ENCODE measurements at places on chromosomes 3 and 15. TPM values are rescaled to one million over a fixed set of nuclear protein-coding genes. Genes with fewer than 3 reads are reported as not detected.

GRCh38 chr3:155995525-155996370 lies 124.6 kb upstream of the KCNAB1 start:
- H3K27ac ChIP-seq = no peak overlapping the region
- no peak overlapping the region for H3K4me3 ChIP-seq
- H3K36me3 ChIP-seq = no peaks in the 10 kb centered on the region
- no peaks in the 10 kb centered on the region for H3K4me1 ChIP-seq
- H3K27me3 ChIP-seq = no peaks in the 10 kb centered on the region

GRCh38 chr3:195881276-195881988 lies 26.9 kb downstream of the TNK2 start:
- no peak overlapping the region for H3K4me3 ChIP-seq
- H3K4me1 ChIP-seq = peaks cover 23% of the 10 kb centered on the region
- H3K27ac ChIP-seq = no peak overlapping the region

DNA sequence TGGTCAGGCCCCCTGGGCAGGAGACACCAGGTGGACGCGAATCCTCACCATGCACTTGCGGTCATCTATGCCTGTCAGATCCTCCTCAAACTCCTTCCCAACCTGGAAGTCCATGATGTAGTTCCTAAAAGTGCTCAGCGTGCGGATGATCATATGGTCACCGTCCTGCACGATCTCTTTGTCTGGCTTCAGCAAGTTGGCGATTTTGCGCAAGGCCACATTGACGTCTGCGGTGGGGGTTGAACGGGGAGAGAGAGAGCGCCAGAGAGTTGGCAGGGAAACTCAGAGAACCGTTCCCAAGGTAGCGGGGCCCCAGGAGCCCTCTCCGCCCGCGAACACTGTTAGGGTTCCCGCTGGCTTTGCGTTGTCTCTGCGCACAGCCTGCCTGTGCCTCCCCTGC lies 809 bp downstream of the RBP1 start:
- H3K4me3 ChIP-seq = peak overlapping the region; percentile 34
- peaks cover 18% of the 10 kb centered on the region for H3K27me3 ChIP-seq
- no peaks in the 10 kb centered on the region for H3K4me1 ChIP-seq
- H3K27ac ChIP-seq = peak overlapping the region; percentile 57

GRCh38 chr3:161449785-161450184 lies 46.8 kb upstream of the OTOL1 start:
- H3K36me3 ChIP-seq = no peaks in the 10 kb centered on the region
- no peak overlapping the region for H3K4me3 ChIP-seq
- no peaks in the 10 kb centered on the region for H3K4me1 ChIP-seq
- no peak for DNase-seq
- H3K27me3 ChIP-seq = no peaks in the 10 kb centered on the region

DNA sequence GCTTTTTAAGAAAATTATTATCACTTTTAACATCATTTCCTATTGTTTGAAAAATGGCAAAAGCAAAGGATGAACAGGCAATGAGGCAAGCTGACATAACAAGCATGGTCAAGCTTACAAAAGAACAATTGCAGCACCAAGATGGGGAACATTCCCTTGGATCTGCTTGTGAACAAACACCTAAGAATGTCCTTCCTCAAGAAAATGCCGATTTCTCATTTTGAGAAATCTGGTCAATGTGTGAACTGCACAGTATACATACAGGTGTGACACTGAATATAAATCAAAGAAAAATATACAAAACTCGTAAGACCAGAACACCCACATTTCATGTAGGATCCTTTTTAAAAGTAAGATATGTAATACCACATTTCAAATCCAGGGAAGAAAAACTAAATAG lies 58.9 kb downstream of the LRRFIP2 start:
- no peak overlapping the region for H3K4me3 ChIP-seq
- no peak for DNase-seq
- no peaks in the 10 kb centered on the region for H3K36me3 ChIP-seq
- peaks cover 7% of the 10 kb centered on the region for H3K4me1 ChIP-seq
- H3K27ac ChIP-seq = no peak overlapping the region

DNA sequence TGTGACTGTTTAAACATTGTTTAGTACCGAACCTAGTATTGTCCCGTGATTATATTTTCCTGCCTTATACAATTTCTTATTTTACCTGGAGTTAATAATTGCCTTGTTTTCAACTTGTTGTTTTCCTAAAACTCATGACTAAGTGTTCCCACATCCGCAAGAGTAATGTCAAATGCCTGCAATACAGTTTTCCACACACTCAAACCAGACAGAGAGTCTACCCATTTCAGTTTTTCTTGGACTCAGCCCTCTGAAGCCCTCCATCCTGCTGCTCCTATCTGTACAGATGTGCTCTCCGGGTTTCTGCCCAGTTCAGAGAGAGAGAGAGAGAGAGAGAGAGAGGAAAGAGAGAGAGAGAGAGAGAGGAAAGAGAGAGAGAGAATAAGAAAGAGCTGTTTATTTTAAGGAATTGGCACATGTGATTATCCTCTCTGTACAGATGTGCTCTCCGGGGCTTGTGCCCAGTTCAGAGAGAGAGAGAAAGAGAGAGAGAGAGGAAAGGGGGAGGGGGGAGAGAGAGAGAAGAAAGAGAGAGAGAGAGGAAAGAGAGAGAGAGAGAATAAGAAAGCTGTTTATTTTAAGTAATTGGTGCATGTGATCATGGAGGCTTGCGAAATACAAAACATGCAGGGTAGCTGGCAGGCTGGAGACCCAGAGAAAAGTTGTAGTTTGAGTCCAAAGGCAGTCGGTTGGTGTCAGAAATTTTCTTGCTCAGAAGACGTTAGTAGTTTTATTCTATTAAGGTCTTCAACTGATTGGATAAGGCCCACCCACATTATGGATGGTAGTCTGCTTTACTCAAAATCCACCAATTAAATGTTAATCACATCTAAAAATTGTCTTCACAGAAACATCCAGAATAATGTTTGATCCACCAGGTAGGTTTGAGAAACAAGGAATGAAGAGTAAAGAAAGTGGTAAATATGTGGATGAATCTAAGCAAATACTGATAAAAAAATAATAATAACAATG lies 104.1 kb upstream of the GOLGA8J start:
- H3K27me3 ChIP-seq = no peaks in the 10 kb centered on the region
- DNase-seq = no peak
- no peaks in the 10 kb centered on the region for H3K4me1 ChIP-seq
- H3K36me3 ChIP-seq = no peaks in the 10 kb centered on the region
- no peak overlapping the region for H3K27ac ChIP-seq

GRCh38 chr3:179768080-179768479 lies 115.2 kb downstream of the USP13 start:
- no peak overlapping the region for H3K4me3 ChIP-seq
- peaks cover 15% of the 10 kb centered on the region for H3K4me1 ChIP-seq
- no peaks in the 10 kb centered on the region for H3K36me3 ChIP-seq
- no peak overlapping the region for H3K27ac ChIP-seq
- no peaks in the 10 kb centered on the region for H3K27me3 ChIP-seq

- peaks cover 31% of the 10 kb centered on the region for H3K4me1 ChIP-seq
- H3K36me3 ChIP-seq = no peaks in the 10 kb centered on the region
- H3K27ac ChIP-seq = peak overlapping the region; percentile 96
Measured at GRCh38 chr3:30613133-30613825, 6.9 kb downstream of the TGFBR2 start.

DNA sequence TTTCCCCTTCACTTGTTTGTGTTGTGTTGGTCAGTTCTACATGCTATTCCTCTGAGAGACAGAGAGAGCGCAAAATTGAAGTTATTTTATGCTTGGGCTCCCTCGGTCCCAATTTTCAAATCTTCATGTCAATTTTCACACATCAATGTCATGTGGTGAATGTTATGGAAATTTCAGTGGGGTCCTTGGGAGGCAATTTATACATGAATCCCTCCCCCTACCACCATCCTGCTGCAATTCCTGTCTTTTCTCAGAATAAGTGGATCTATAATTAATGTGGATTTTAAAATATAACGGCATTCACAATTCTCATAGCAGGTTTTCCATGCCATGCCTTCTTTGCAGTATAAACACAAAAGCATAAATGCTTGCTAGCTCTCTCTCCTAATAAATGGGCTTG lies 499.9 kb downstream of the MCTP2 start:
- DNase-seq = no peak
- H3K36me3 ChIP-seq = no peaks in the 10 kb centered on the region
- H3K27me3 ChIP-seq = no peaks in the 10 kb centered on the region
- H3K4me1 ChIP-seq = no peaks in the 10 kb centered on the region
- H3K27ac ChIP-seq = no peak overlapping the region

- H3K4me3 ChIP-seq = no peak overlapping the region
- H3K36me3 ChIP-seq = no peaks in the 10 kb centered on the region
- H3K4me1 ChIP-seq = peaks cover 10% of the 10 kb centered on the region
- H3K27ac ChIP-seq = peak overlapping the region; percentile 49
Measured at GRCh38 chr3:126911162-126912026, 71.5 kb upstream of the PLXNA1 start.

GRCh38 chr3:196624067-196624790 lies 15.3 kb upstream of the NRROS start:
- no peaks in the 10 kb centered on the region for H3K27me3 ChIP-seq
- peaks cover 4% of the 10 kb centered on the region for H3K4me1 ChIP-seq
- H3K36me3 ChIP-seq = no peaks in the 10 kb centered on the region

- peak overlapping the region; percentile 92 for H3K27ac ChIP-seq
- peaks cover 20% of the 10 kb centered on the region for H3K4me1 ChIP-seq
- peak; percentile 4 for DNase-seq
- no peaks in the 10 kb centered on the region for H3K27me3 ChIP-seq
- no peak overlapping the region for H3K4me3 ChIP-seq
- H3K36me3 ChIP-seq = no peaks in the 10 kb centered on the region
Measured at GRCh38 chr3:42508562-42508961, 6.1 kb downstream of the VIPR1 start.

- no peaks in the 10 kb centered on the region for H3K4me1 ChIP-seq
- DNase-seq = no peak
- H3K27me3 ChIP-seq = no peaks in the 10 kb centered on the region
- H3K27ac ChIP-seq = no peak overlapping the region
Measured at GRCh38 chr15:33048255-33048654, 146.3 kb downstream of the FMN1 start.

GRCh38 chr3:178494386-178494785 lies 41.9 kb upstream of the KCNMB2 start:
- no peak overlapping the region for H3K27ac ChIP-seq
- no peak overlapping the region for H3K4me3 ChIP-seq
- no peaks in the 10 kb centered on the region for H3K4me1 ChIP-seq
- H3K36me3 ChIP-seq = no peaks in the 10 kb centered on the region
- DNase-seq = no peak
- H3K27me3 ChIP-seq = no peaks in the 10 kb centered on the region

DNA sequence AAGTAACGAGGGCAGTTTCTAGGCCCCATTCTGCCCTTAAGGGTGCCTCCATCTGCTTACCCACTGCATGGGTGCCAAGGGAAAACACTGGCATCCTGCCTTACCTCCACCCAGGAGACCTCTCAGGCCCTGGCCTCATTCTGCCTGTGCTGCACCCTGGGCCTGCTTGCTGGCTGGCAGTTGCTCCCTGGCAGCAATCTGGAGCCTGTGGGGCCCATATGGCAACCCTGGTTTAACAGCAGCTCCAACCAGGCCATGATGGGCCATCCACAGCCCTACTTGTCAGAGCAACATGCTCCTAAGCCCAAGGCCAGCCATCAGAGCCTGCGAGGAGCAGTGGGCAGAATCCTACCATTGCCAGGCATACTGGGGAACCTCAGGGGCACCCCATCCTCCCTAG lies 3.7 kb downstream of the C3orf18 start:
- no peak overlapping the region for H3K27ac ChIP-seq
- H3K4me1 ChIP-seq = peaks cover 14% of the 10 kb centered on the region
- H3K36me3 ChIP-seq = no peaks in the 10 kb centered on the region

DNA sequence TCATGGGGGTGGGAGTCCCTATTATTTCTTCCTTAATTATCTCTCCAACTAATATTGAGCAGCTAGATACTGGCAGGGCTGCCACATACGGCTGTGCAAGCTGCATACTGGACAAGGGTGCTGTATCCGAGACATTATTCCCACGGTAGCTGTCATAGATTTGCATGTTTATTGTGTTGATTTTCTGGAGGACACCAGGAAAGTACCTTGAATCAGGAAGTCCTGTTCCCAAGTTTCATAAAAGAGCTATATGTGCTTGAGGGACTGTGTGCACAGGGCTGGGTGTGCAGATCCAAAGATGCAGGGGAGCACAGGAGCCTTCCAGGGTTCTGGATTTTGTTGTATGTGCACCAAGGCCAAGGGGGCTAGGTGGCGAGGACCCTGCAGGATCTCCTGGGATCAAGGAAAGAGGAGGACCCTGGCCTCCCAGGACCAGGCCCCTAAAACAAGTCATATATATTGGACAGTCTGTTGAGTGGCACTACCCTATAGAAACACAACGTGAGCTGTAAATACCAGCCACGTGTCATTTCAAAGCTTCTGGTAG lies 119.2 kb upstream of the ALDH1A3 start:
- H3K36me3 ChIP-seq = no peaks in the 10 kb centered on the region
- DNase-seq = no peak
- peak overlapping the region; percentile 34 for H3K27ac ChIP-seq

DNA sequence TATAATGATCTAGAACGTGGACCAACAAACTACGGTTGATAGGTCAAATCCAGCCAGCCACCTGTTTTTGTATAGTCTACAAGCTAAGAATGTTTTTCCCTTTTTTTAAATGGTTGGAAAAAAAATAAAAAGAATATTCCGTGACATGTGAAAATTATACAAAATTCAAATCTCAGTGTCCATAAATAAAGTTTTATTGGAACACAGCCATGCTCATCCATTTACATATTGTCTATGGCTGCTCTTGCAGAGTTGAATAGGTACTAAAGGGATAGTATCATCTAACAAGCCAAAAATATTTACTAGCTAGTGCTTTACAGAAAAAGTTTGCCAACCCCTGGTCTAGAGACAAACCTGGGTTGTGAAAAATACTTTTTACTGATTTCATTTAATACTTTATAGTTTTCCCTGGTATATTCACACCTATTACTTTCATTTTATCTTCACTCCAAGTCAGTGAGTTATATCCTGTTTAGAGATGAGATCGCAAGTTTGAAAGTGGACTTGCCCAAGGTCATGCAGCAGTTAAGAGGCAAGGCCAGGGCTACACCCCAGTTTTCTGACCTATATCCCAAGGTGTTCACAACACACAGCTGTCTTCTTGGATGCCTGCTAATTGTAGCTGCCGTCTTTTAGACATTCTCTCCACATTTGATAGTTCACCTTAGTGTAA lies 58.4 kb downstream of the IGF2BP2 start:
- no peak overlapping the region for H3K27ac ChIP-seq
- peaks cover 7% of the 10 kb centered on the region for H3K4me1 ChIP-seq
- no peak overlapping the region for H3K4me3 ChIP-seq
- H3K27me3 ChIP-seq = no peaks in the 10 kb centered on the region
- no peak for DNase-seq

GRCh38 chr3:183502237-183503181 lies 53.0 kb downstream of the KLHL6 start:
- no peaks in the 10 kb centered on the region for H3K36me3 ChIP-seq
- H3K27ac ChIP-seq = no peak overlapping the region
- no peaks in the 10 kb centered on the region for H3K27me3 ChIP-seq
- no peaks in the 10 kb centered on the region for H3K4me1 ChIP-seq

GRCh38 chr15:77160562-77161478 lies 89.9 kb upstream of the TSPAN3 start:
- no peaks in the 10 kb centered on the region for H3K4me1 ChIP-seq
- no peaks in the 10 kb centered on the region for H3K27me3 ChIP-seq
- no peaks in the 10 kb centered on the region for H3K36me3 ChIP-seq
- DNase-seq = peak; percentile 53
- peak overlapping the region; percentile 7 for H3K4me3 ChIP-seq
- H3K27ac ChIP-seq = peak overlapping the region; percentile 79

- no peaks in the 10 kb centered on the region for H3K27me3 ChIP-seq
- no peak overlapping the region for H3K27ac ChIP-seq
- H3K36me3 ChIP-seq = no peaks in the 10 kb centered on the region
- no peak overlapping the region for H3K4me3 ChIP-seq
- H3K4me1 ChIP-seq = peaks cover 9% of the 10 kb centered on the region
Measured at GRCh38 chr3:40873476-40873875, 325.8 kb upstream of the CTNNB1 start.

The FOXB1 gene
- total RNA-seq = not detected

The CKMT1B gene
- total RNA-seq = 134 TPM

The TMC3 gene
- total RNA-seq = not detected

The MYL3 gene
- not detected for total RNA-seq

The PLA1A gene
- 0.95 TPM for total RNA-seq

The EFHB gene
- total RNA-seq = not detected

The ADAMTS9 gene
- total RNA-seq = 16.1 TPM

The PYDC2 gene
- not detected for total RNA-seq

The LRRC31 gene
- 67.6 TPM for total RNA-seq

Data from transverse colon (tissue), 4 donors.